H9 (cell line): ENCODE measurements at places on chromosomes 7 and 10. TPM values are rescaled to one million over a fixed set of nuclear protein-coding genes. Genes with fewer than 3 reads are reported as not detected.

DNA sequence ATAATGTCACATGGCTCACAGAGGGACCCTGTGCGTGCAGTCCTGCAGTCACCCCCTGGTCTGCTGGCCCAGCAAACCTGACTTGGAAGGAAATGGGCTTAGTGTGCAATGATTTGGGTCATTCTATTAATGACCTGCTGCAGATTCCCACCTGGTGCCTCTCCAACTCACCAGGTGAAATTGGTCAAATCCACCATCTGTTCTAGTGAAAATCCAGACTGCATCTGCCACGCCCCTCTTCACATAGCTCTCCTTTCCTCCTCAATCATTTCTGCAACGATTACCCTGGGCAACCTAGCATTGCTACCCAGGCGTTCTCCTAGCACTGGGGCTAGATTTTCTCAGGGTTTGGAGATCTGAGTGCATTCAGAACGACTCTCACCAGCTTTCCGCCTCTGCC is 29.4 kb downstream of the SRRM3 start:
- DNase-seq = no peak
- no peak overlapping the region for H3K4me3 ChIP-seq
- no peaks in the 10 kb centered on the region for H3K27me3 ChIP-seq
- H3K4me1 ChIP-seq = peaks cover 11% of the 10 kb centered on the region

GRCh38 chr7:32347244-32347828 is 142.8 kb downstream of the LSM5 start:
- no peaks in the 10 kb centered on the region for H3K36me3 ChIP-seq
- no peak overlapping the region for H3K4me3 ChIP-seq
- H3K4me1 ChIP-seq = no peaks in the 10 kb centered on the region
- no peak for DNase-seq

DNA sequence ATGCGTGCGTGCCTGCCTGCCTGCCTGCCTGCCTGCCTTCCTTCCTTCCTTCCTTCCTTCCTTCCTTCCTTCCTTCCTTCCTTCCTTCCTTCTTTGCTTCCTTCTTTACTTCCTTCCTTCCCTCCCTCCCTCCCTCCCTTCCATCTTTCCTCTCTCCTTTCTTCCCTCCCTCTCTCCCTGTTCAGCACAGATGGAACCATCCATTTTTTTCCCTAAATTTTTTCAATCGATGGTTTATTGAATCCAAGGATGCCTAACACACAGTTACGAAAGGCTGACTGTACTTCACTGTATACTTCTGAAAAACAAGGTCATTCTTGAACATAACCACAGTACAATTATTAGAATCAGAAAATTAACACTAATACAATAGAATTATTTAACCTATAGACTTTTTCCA is 53.8 kb downstream of the ABCA13 start:
- no peaks in the 10 kb centered on the region for H3K36me3 ChIP-seq
- H3K27ac ChIP-seq = no peak overlapping the region
- H3K4me1 ChIP-seq = no peaks in the 10 kb centered on the region
- no peaks in the 10 kb centered on the region for H3K27me3 ChIP-seq
- H3K4me3 ChIP-seq = no peak overlapping the region

GDF2 gene
- not detected in 2 replicates for total RNA-seq

CDC14C gene
- total RNA-seq = not detected in 2 replicates
